Activated CD4-positive, alpha-beta T cell treated with anti-CD3 and anti-CD28 coated beads, Interleukin-2, amount 10 ng/mL, durations not matched to agents 7 days and 5 days (primary cell): ENCODE measurements at places on chromosomes 11 and 22. TPM values are rescaled to one million over a fixed set of nuclear protein-coding genes. Genes with fewer than 3 reads are reported as not detected.

DNA sequence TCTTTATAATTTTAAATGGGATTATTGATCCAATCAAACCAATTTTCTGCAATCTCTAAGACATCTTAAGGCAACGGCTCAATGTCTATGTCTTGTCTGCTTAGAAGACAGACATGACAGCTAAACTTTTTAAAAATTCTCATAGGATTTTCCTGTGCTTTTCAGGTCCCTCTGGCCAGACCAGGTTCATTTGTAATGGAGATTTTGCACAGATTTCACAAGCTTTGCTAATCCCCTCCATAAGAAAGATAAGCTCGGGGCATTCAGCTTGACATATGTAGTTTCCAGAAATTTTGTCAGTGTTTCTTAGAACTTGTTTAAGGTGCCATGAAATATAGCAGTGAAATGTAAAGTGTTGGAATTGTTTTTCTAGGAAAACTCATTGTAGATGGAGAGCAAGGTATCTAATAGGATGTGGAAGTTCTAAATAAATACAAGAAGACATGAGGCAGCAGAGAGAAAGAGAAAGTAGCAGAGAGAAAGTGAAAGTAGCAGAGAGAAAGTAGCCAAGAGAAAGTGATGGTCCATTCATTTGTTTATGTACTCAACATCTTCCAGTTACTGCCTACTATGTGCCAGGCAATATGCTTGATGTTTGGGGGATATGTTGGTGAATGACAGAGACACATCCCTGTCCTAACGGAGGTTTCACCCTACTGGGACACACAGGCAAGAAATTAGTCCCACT is 219.1 kb upstream of the ARHGAP42 start:
- DNase-seq, result no peak

DNA sequence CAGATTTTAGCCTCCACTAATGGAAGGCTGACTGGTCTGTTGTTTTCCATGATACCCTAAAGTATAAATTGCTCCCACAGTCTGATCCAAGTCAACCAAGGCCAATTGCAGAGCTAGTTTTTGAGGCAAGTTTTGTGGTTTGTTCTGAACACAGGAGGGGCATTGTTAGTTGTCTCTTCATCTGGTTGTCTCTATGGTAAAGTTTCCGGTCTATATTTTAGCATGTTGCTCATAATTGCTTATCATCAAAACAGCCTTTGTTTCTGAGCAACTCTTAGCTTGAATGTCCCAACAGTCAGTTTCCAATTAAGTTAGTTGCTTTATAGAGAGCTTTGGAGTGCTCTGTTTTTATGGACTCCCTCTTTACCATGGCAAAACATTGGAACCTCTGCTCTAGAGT is 217.6 kb upstream of the CARD18 start:
- H3K36me3 ChIP-seq, result no peaks in the 10 kb centered on the region
- no peaks in the 10 kb centered on the region for H3K4me1 ChIP-seq
- H3K27ac ChIP-seq, result no peak overlapping the region
- no peaks in the 10 kb centered on the region for H3K27me3 ChIP-seq

DNA sequence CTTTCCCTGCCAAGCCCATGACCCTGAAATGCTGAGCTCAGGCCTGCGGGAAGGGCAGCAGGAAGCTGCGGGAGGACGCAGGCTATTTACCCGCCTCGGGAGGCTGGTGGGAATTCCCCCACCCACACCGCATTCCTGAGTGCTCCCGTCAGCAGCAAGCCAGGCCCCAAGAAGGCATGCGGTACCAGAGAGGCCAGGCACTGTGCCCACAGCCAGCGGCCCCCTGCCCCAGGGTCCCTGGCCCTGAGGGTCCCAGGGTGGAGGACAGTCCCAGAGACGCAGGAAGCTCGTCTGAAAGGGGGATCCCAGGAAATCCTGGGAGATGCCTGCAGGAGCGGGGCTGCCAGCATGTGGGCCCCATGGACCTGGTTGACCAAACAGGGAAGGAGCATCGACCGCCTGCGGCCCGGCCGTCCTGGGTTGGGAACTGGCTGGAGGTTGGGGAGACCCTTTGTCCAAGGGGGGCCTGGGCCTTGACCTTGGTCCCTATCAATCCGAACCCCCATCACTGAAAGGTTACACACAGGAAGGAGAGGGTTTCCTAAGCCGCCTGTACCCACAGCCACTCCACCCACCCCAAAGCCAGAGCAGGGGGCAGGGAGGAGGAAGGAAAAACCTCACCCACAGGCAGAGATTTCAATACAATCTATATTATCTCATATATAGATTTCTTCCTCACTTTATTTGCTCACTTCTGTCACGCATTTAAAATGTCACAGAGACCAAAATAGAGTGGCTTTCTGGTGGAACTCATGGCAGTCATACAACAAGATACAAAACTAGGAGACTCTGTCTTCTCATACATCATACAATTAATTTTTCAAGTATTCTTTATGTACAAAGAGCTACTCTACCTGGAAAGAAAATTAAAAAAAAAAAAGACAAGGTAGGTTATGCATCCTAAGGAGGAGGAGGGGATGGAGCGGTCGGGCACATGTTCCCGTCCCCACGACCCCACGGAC is 17.1 kb downstream of the MAFF start:
- H3K4me1 ChIP-seq, result peaks cover 21% of the 10 kb centered on the region
- no peak overlapping the region for H3K4me3 ChIP-seq
- H3K27ac ChIP-seq, result peak overlapping the region; percentile 9
- peaks cover 4% of the 10 kb centered on the region for H3K36me3 ChIP-seq

TMEM86A gene
- total RNA-seq, result 0.25 TPM

- peaks cover 6% of the 10 kb centered on the region for H3K36me3 ChIP-seq
- peaks cover 32% of the 10 kb centered on the region for H3K4me1 ChIP-seq
Measured at GRCh38 chr11:32435942-32436750, 807 bp upstream of the WT1 start.

- no peak overlapping the region for H3K4me3 ChIP-seq
- no peaks in the 10 kb centered on the region for H3K27me3 ChIP-seq
- DNase-seq, result no peak
- peaks cover 14% of the 10 kb centered on the region for H3K4me1 ChIP-seq
Measured at GRCh38 chr11:94639901-94640721, 72.9 kb downstream of the PIWIL4 start.

- H3K27me3 ChIP-seq, result no peaks in the 10 kb centered on the region
- H3K4me1 ChIP-seq, result peaks cover 12% of the 10 kb centered on the region
- no peak overlapping the region for H3K27ac ChIP-seq
- peaks cover 9% of the 10 kb centered on the region for H3K36me3 ChIP-seq
Measured at GRCh38 chr22:38864361-38865191, 7.4 kb downstream of the CBX6 start.

GRCh38 chr11:14270690-14271542 is 88.1 kb downstream of the RRAS2 start:
- peak overlapping the region; percentile 83 for H3K27ac ChIP-seq
- H3K27me3 ChIP-seq, result no peaks in the 10 kb centered on the region
- peak; percentile 58 for DNase-seq
- peak overlapping the region; percentile 43 for H3K4me3 ChIP-seq
- H3K4me1 ChIP-seq, result peaks cover 30% of the 10 kb centered on the region

DNA sequence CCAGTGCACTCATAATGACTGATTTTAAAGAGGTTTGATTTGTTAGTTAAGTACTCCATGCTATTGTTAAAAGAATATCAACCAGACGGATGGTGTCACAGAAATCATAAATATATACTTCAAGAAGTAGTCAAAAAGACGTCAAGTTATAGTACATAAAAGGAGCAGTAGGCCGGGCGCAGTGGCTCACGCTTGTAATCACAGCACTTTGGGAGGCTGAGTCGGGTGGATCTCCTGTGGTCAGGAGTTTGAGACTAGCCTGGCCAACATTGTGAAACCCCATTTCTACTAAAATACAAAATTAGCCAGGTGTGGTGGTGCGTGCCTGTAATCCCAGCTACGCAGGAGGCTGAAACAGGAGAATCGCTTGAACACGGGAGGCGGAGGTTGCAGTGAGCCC is 721.7 kb downstream of the JRKL start:
- H3K4me1 ChIP-seq, result no peaks in the 10 kb centered on the region
- no peak for DNase-seq
- H3K27ac ChIP-seq, result no peak overlapping the region
- H3K4me3 ChIP-seq, result no peak overlapping the region
- no peaks in the 10 kb centered on the region for H3K27me3 ChIP-seq

GRCh38 chr11:3853899-3854659 is 1.4 kb upstream of the STIM1 start:
- H3K27me3 ChIP-seq, result no peaks in the 10 kb centered on the region
- peaks cover 50% of the 10 kb centered on the region for H3K4me1 ChIP-seq
- peak overlapping the region; percentile 99 for H3K27ac ChIP-seq

- peak; percentile 13 for DNase-seq
- no peaks in the 10 kb centered on the region for H3K36me3 ChIP-seq
- H3K27me3 ChIP-seq, result peaks cover 17% of the 10 kb centered on the region
- H3K4me1 ChIP-seq, result peaks cover 22% of the 10 kb centered on the region
Measured at GRCh38 chr11:11841116-11841722, 553 bp upstream of the USP47 start.

DNA sequence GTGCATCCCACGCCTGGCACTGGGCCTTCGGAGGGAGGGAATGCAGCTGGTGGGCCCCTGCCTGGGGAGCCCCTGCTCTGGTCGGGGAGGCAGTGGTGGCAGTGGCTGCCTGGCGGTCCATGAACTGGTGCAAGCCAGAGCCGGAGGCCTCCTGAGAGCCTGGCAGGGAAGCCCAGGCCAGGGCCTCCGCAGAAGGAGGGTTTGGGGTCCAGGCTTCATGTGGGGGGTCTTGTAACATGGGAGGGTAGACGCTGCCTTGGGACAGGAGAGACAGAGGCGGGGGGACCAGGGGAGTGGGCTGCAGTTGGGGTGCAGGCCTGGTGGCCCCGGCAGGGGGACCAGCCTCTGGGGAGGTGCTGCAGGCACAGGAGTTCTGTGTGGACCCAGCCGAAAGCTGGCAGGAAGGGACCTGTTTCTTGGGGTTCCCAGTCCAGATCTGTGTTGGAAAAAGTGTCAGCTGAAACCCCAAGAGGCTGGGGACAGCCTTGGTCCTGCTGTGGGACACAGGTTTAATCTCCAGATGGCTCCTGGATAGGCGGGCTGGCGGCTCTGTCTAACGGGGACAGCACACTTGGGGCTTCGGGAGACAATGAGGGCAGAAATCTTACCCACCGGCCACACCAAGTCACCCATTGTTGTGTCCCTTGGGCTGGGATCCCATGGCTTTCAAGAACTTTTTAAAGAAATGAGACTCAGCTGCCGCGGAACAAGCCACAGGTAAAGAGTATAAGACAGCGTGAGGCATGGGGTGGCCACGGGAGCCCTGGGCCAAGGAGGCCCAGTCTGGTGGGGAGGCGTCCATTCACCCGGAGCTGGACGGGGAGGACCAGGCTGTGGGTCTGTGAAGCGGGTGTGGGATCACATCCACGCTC is 73.5 kb downstream of the KCNQ1 start:
- DNase-seq, result no peak
- H3K36me3 ChIP-seq, result no peaks in the 10 kb centered on the region
- no peak overlapping the region for H3K27ac ChIP-seq
- no peaks in the 10 kb centered on the region for H3K4me1 ChIP-seq

DNA sequence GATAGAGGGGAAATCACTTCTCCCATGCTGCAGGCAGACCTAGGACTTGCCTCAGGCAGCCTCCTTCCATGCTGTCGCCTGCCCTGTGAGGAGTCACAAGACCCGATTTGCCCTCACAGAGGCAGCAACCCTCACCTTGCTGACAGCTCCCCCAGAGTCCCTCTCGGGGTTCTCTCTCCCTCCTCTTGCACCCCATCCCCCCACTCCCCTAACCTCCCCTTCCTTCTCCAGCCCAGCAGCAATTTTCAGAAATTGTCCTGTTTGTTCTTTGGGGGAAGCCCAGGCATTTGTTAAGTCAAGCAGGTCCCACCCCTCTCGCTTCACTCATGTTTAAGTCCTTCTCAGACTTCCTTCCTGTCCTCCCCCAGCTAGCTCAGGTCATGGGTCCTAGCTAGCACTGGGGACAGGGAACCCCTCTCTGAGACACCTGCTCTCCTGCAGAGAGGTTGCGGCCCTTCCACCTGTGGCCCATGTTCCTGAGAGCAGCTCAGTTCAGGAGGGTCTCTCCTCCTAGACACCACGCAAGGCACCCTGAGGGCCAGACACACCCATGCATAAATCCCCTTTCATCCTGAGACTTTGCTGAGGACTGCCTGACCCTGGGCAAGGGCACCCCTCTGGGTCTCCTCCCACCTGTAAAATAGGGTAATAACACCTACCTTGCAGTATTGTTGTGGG is 6.3 kb upstream of the FXYD2 start:
- no peak for DNase-seq
- H3K27ac ChIP-seq, result peak overlapping the region; percentile 84
- H3K4me1 ChIP-seq, result peaks cover 41% of the 10 kb centered on the region
- no peak overlapping the region for H3K4me3 ChIP-seq
- peaks cover 2% of the 10 kb centered on the region for H3K27me3 ChIP-seq

RASSF10 gene
- not detected for total RNA-seq

GRCh38 chr11:14454861-14455632 is 44.6 kb downstream of the COPB1 start:
- DNase-seq, result no peak
- no peaks in the 10 kb centered on the region for H3K27me3 ChIP-seq
- H3K36me3 ChIP-seq, result peaks cover 37% of the 10 kb centered on the region
- peaks cover 4% of the 10 kb centered on the region for H3K4me1 ChIP-seq
- H3K27ac ChIP-seq, result no peak overlapping the region

GRCh38 chr22:25447686-25448434 is 116.6 kb upstream of the GRK3 start:
- DNase-seq, result peak; percentile 89
- H3K4me1 ChIP-seq, result peaks cover 44% of the 10 kb centered on the region
- H3K27ac ChIP-seq, result peak overlapping the region; percentile 91
- no peaks in the 10 kb centered on the region for H3K27me3 ChIP-seq
- H3K4me3 ChIP-seq, result peak overlapping the region; percentile 94

DNA sequence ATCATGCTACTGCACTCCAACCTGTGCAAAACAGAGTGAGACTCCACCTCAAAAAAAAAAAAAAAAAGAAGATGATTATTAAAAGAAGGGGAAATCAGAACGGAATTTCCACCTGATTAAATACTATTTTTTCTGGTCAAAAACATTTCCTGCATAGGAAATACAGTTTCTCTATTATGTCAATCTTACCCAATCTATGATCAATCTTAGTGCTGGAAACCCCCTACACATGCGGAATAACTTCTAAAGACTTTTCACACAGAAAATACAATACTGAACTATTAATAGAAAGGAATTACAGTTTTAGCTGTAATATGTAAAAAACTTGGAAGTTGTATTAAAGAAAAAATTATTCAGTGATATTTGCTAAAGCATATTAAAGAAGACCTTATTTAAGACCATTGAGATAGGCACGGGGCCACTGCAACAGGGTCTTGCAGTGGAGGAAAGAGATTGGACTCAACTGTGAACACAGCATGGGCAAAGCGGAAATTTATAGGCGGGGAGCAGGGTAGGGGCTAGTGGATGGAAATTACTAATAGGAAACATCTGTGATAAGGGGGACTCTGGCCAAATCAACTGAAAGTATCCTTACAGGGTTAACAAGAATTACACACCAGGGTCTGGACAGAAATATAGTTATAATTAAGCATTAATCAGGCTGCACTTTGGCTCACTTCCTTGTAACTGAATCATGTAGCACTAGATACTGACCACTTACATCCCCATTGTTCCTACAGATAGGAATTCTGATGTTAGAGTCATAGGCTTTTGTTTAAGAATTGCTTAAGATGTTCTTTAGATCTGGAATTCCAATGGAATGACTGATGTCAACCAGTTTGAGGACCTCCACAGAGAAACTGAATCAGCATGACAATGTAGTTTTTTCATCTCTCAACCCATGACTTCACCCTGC is 411.5 kb upstream of the DDI1 start:
- no peaks in the 10 kb centered on the region for H3K4me1 ChIP-seq
- H3K27ac ChIP-seq, result no peak overlapping the region
- no peaks in the 10 kb centered on the region for H3K27me3 ChIP-seq
- no peaks in the 10 kb centered on the region for H3K36me3 ChIP-seq
- DNase-seq, result no peak

- H3K36me3 ChIP-seq, result peaks cover 37% of the 10 kb centered on the region
- no peak overlapping the region for H3K27ac ChIP-seq
- no peak overlapping the region for H3K4me3 ChIP-seq
- H3K4me1 ChIP-seq, result peaks cover 44% of the 10 kb centered on the region
- DNase-seq, result no peak
Measured at GRCh38 chr22:24440718-24441405, 13.5 kb downstream of the ADORA2A start.
